ENCODE measurements at places on chromosomes 4 and X.
A peak's percentile ranks its signal among the peaks of the same experiment; 100 is the strongest.

- no peak for DNase-seq
Measured at GRCh38 chr4:26859762-26860156, 882 bp upstream of the STIM2 start.

- peak; percentile 8 for DNase-seq
Measured at GRCh38 chrX:111095974-111096895, at the start of gene PAK3. PAK3 (plus strand) TSS chrX:111096191; CDS start chrX:111123104, 26,913 bp downstream.

DNA sequence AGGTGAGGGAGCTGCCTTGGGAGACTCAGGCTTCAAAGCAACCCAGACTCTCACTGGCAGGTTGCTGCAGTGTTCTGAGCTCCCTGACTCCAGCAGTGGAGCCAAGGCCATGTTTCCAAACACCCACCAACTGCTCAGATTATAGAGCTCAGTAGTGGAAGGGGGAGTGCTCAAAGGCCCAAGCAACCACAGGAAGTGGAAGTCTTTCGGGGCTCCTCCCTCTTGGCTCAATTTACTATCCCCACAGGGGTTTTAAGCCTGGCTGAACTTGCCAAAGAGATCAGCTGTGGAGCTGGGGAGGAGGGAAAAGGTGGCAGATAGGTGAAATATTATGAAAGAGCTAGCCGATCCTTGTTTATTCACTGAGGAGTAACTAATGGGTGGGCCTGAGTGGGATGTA is 82.5 kb downstream of the HPRT1 start:
- no peak for DNase-seq

- DNase-seq: no peak
Measured at GRCh38 chr4:174225349-174226049, 58.0 kb downstream of the FBXO8 start.

DNA sequence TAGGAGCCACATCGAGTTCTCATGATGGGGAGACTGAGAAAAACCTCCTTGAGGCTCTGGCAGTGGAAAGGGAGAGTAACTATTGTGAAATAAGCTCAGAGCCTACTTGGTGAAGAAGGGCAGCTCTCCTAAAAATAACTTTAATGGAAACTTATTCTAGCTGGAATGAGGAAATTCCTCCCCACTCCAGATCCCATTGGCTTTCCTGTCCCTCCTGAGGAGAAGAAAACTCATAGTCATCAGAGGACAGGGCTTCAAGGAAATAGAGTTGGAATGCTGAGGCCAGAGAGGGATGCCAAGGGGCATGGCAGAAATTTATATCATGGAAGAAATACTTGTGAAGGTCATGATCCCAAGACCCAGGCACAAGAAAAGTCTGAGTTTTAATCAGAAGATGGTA is 70.7 kb upstream of the TAPT1 start:
- no peak for DNase-seq

DNA sequence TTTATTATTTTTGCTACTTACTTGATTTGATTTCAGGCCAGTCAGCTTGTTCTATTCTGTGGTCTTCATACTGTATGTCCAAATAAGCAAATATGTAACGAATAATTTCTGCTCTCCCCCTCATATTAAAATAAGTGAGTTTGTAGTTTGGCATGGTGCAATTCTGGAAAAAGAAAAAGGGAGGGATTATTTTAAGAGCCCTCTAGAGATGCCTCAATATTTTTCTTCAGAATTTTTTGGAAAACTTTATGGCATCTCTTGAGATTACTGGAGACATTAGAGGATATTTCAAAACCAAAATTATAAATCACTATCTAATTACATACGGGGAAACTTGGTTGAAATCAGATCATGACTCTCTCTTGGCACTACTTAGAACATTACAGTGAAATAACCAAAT is 8.2 kb downstream of the HPGDS start:
- DNase-seq: no peak

DNA sequence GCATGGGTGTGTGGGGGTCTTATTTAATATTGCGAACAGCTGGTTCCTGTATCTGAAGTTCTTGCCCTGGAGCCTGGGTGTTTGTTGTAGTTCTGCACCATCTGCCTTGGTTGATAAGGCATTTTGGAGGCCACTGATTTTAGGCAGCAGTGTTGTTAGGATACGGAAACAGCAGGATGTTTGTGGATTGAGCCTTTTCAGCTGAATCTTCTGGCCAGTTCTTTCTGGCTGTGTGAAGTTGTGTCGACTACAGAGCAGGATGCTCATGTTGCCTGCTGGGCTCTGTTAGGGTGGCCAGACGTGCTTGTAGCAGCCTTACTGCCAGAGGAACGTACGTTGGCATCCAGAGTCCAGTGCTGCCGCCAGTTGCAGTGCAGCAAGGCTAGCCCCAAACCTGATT is 134.2 kb downstream of the PTTG2 start:
- no peak for DNase-seq

- DNase-seq: no peak
Measured at GRCh38 chr4:81839347-81840042, 367.8 kb upstream of the RASGEF1B start.

DNA sequence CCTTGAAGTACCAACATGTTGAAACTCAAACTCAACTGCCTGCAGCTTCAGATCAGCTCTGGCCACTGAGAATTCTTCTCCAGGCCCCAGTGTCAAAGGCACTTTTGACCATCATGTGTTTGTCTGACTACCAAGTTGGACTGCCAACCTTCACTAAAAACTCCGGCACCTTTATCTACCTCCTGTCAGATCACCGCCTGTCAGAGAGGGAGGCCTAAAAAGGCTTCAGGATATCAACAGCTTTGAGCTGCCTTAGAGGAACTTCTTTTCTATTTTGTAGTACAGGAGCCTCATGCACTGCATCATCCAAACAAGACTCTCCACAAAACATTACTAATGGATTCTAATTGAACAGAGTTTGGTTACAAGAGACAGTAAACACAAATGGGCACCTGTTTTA is 2.8 kb downstream of the ACSL1 start:
- DNase-seq: no peak

- DNase-seq: peak; percentile 11
Measured at GRCh38 chr4:54657551-54658251, at the start of gene KIT. KIT (plus strand) TSS chr4:54657957; CDS start chr4:54658015, 58 bp downstream.

- no peak for DNase-seq
Measured at GRCh38 chrX:151901826-151902225, 10.9 kb upstream of the MAGEA4 start.

- no peak for DNase-seq
Measured at GRCh38 chr4:152193059-152193458, 342.8 kb downstream of the FBXW7 start.

DNA sequence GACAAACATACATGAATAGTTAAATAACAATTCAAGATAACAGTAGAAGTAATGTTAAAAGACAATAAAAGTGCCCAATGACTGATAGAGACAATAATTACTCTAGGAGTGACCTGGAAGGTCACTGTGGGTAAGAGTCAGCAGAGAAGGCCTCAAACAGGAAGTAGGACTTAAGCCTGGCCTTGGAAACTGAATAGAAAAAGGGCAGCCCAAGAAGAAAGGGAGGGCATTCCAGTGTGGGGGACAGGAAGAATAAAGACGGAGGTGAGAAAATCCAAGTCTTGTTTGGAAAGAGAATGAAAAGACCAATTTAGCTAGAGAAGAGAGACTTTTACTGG is 6.0 kb downstream of the P2RY4 start:
- no peak for DNase-seq
